ENCODE measurements at places on chromosomes 1 and 21.

DNA sequence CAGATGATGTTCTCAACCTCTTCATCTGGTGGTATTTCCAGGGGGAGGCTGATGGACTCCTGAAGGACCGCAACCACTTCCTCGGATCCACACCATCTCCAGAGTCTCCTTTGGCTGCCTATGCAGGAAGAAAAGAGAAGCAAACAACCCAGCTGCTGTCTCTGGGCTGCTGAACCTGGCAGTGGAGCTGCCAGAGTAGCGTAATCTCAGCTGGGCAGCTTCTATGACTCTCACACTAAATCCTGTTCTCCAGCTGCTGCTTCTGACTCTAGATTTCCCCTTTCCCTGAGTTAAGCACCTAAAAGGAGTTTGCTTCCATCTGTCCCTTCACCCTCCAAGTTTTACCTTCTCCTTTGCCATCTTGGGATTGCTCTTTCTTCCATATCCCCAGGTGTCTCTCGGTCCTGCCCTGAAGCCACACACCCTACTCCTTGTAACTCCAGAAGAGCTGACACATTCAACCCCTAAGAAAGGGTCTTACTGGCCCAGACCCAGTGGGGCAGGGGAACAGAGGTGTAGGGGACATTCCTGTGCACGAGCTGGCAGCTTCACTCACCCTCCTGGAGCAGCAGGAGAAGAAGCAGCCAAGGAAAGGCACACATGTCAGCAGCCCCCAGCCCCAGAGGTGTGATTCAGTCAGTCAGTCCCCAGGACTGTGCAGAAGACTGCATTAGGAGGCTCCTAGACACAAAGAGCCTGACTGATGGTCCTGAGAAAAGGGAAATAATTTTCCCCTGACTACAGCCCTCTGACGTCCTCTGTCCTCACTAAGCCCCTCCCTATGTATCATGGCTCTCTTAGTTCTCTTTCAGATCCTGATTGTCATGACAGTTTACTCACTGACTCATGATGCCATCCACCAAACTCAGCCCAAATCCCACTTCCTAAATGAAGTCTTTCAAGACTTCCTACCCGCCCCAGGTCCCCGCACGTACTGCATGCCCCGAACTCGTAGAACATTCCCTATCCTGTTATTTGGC, at the start of gene SLAMF9:
Gene SLAMF9, minus strand, starts transcription at position 702 of the 980 bp plus-strand sequence. Its CDS starts 100 bp downstream, at position 602.
- DNase-seq = no peak

- no peak for DNase-seq
Measured at GRCh38 chr1:94769551-94769950, 50.6 kb upstream of the SLC44A3 start.

DNA sequence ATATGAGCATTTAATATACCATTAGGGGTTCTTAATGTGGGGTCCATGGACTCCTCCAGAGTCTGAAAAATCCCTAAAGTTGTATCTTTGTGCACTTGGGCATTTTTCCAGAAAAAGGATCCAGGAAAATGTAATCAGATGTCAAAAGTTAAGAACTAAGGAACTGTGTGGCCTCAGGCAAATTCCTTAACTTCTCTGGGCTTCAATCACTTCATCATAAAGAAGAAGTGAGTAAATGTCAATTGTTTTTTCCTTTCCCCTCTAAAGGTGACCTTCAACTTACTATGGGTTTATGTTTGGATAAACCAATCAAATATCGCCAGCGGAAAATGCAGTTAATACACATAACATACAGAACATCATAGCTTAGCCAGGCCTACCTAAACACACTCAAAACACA, 2.5 kb downstream of the MAD2L2 start:
- no peak for DNase-seq

- peak; percentile 98 for DNase-seq
Measured at GRCh38 chr1:243255791-243256512, at the start of gene SDCCAG8. TSS of gene SDCCAG8 (plus strand) at chr1:243256041. CDS start at chr1:243256174, 133 bp downstream.

DNA sequence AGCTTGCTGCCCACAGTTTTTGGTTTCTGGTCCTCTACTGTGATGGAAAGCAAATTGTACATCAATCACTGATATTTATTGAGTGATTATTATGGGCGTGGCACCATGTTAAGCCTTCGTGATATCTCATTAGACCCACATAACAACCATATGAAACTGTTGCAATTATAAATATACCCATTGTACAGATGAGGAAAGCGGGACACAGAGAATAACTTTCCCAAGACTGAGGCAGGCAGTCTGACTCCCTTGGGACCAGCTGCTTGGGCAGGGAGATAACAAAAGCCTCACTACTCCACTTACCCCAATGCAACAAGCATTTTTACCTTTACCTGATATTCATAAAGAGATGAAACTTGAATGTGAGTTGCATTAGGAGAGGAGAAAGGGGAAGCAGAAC, 4.3 kb upstream of the CASZ1 start:
- DNase-seq = no peak

DNA sequence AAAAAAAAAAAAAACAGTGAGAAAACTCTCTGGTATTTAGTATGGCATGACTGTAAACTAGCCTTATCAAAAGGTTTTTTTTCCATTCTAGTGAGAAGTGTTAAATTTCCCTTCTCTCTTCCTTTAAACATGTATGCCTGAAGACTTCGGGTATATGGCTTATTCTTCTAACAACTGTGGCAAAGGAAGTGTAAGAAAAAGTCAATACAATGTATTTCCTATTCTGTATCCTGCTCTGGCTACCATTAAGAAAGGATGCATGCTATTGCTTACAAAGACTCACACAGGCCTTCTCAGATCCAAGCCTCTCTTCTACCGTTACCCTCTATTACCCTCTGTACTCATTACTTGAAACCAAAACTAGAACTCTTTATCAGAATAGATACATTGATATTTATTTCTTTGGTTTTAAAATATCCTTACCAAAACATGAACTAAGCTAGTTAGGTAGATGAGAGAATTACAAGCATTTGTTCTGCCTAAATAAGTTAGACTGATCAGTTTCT, 8.4 kb downstream of the CEPT1 start:
- DNase-seq = no peak

DNA sequence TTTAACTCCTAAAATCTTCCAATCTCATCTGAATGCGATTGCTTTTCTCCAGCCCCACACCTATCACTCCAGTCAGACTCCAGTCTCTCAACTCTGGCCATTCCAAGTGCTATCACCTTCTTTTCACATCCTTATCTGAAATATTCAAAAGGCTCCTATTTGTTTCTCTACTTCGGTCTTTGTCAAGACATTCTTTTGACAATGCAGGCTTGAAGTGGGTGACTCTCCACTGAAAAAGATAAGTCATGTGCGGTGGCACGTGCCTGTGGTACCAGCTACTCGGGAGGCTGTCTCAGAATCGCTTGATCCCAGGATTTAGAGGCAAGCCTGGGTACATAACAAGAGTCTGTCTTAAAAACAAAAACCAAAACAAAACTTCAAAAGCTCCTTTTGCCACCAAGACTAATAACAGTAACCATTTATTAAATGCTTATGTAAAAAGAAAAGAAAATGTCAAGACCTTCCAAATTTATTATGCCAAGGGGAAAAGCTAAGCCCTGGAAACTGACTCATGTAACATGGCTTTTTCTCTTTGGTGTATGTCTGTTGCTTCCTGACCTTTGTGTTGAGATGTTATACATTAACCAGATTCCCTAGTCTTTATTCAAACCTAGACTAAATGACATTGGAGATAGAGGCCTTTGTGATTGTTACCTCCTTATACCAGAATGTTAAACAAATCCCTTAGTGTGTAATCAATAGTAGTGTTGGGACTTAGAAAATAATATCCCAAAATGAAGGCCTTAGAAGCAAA, 3.6 kb downstream of the ALG14 start:
- no peak for DNase-seq

DNA sequence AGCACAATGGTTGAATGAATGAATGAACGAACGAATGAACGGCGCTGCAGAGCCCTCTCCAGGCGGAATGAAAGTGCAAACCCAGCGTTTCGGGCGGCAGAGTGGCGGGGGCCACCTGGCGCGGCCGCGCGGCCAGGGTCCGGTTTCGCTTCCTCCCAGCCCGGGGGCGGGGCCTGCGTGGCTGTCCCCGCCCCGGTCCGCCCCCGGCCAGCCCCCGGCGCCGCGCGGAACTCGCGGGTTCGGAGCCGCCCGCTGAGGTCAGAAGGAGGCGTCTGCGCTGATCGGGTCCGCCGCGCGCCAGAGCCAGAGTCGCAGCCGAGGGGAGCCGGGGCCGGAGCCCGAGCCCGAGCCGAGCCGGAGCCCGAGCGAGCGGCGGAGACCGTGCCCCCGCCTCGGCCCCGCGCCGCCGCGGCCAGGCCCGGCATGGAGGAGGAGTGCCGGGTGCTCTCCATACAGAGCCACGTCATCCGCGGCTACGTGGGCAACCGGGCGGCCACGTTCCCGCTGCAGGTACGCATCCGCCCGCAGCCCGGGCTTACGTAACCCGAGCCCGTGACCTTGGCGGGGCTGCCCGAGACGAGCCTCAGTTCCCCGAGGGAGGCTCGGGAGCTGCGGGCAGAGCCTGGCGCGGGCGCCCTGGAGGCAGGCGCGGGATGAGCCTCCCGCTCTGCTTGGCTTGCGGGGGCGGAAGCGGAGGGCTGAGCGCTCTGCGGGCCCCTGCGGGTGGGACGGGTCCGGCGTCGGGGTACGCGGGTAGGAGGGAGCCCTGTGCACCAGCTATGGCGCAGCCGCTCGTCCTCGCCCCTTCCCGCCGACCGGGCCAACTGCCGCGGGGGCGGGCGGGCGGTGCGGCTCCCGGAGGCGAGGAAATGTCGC, at the start of gene PDXK:
Gene PDXK, plus strand, starts transcription at position 258 of the 876 bp plus-strand sequence. Its CDS starts 166 bp downstream, at position 424.
- DNase-seq = peak; percentile 72

DNA sequence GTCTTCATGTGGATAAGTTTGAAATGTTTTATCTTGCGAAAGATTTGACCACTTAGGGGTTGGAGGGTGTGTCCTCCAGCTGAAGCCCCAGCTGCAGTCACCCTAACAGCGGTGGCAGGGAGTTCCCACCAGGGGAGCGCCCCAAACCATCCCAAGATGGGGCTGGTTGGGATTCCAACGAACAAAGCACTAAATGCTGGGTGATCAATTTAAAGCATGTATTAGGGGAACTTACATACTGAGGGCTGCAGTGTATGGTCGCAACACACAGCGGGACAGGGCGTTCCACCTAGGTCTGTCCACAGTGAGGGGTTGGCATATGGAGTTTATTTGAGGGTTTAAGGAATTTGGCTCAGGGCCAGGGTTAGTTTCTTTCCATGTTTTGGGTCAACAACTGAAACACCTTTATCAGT, 26.3 kb downstream of the SLC37A1 start:
- no peak for DNase-seq

- DNase-seq = no peak
Measured at GRCh38 chr1:48055876-48056764, 58.9 kb upstream of the TRABD2B start.

- DNase-seq = no peak
Measured at GRCh38 chr1:9320520-9321479, 28.1 kb downstream of the SPSB1 start.

DNA sequence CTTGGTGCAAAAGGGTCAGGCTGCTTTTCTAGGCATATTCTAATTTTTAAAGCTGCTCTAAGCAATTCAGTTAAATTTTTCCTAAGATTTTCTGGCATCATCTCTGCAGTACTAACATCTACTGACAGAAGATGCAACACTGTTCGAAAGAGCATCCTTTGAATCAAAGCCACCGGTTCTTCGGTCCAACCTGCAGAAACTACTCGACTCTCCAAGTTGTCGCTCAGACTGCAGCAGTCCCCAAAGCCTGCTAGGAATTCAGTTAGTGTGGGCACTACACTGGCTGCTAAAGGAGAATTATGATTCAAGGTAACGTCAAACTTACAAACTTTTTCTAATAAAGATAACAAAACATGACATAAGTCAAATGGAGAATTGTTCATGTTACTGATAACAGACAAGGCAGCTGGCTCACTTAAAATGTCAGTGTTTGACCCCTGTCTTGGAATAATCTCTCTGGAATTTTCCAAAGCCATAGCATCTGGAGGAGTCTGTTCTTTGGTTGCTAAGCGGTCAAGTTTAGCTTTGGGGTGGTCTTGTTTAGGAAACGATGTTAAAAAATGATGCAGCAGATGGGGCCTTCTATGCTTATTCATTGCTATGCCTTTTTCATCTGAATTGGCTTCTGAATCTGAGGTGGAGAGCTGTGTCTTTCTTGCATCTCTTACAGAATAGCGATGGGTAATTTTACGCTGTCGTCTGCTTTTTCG, 56.9 kb downstream of the LYST start:
- no peak for DNase-seq

DNA sequence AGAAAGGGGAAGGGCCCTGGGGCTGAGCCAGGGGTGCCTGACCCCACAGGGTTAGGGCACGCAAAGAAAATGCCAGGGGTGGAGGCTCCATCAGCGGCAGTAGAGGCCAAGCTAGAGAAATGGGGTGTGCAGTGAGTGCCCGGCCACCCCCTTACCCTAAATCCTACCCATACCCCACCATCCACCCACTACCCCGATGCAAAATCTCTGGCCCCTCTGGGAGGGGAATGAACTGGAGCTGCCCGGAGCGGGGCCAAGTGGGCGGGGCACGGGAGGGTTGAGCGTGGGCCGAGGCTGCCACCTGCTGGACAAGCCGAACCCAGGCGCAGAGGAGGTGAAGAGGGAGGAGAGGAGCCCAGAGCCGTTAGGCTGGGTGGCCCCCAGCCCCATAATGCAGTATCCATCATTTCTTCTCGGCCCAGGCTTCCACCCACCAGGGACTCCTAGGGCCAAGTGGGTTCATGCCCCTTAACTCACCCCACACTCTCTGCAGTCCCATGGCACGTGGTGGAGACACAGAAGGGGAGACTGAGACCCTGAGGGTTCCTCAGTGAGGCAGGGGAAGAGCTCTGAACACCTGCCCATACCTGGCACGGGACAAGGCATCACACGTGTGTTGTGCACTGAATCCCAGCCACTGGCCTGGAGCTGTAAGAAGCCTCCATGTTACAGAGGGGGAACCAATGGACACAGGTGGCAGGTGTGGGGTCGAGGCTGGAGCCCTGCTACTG, 1.4 kb upstream of the C1QC start:
- DNase-seq = peak; percentile 90

GRCh38 chr1:38102636-38103035, 56.0 kb upstream of the POU3F1 start:
- no peak for DNase-seq

- DNase-seq = no peak
Measured at GRCh38 chr1:66468722-66469121, 65.2 kb upstream of the SGIP1 start.

- DNase-seq = no peak
Measured at GRCh38 chr1:10958614-10959013, 53.8 kb upstream of the TARDBP start.

DNA sequence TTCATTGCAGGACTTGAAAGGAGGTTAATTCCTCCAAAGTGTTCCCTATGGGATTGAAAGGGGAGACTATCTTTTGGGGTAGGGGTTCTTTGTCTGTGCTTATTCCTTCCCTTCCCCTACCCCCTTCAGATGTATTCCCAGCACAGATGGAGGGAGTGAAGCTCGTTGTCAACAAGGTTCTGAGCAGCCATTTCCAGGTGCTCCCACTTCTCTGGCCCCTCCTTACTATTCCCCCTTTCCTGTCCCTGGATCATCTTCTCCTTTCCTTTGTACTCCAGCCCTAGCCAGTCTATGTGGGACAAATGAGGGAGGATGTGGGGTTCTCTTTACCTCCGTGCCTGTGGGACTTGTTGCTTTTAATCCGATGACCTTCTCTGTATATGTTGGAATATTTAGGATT, 899 bp downstream of the TOMM40L start:
- DNase-seq = no peak
